MCF 10A (cell line): ENCODE measurements at places on chromosomes 3 and 15.
A peak's percentile ranks its signal among the peaks of the same experiment; 100 is the strongest.

GRCh38 chr3:49016414-49017228, 1.8 kb downstream of the DALRD3 start:
- H3K36me3 ChIP-seq, result peaks cover 64% of the 10 kb centered on the region
- no peak overlapping the region for H3K27ac ChIP-seq
- DNase-seq, result no peak
- H3K4me3 ChIP-seq, result peak overlapping the region; percentile 89

DNA sequence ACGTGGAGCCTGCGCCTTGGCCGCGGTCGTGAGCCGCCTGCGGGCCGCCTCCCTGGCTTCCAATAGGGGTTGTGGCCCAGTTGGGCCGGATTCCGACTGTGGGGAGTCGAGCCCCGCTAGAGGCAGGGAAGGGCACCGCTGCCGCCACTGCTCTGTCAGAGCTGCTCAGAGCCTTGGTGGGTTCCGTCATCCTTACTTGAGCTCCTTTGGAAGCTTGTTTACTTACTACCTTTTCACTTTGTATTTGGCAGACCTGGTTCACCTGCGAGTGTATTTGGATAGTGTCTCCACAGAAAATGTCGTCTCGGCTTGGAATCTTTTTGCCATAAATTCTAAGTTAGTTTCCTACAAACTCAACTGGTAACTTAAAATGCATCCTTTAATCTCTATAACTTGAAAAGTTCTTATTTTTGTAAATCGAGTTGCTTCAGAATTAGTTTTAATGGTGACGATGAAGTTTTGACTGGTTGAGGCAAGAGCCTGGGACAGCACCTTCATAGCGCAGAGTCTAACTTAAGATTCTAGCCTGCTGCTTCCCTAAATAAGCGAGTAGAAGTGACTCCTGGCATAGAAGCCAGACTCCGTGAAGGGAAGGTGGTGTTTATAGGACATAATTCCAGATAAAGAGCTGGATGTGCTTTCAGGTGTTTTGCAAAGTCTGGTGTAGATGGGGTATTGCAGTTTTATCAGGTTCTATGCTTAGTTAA, 800 bp downstream of the DAG1 start:
- no peaks in the 10 kb centered on the region for H3K27me3 ChIP-seq
- peaks cover 6% of the 10 kb centered on the region for H3K36me3 ChIP-seq
- peak overlapping the region; percentile 89 for H3K4me3 ChIP-seq
- no peak for DNase-seq

DNA sequence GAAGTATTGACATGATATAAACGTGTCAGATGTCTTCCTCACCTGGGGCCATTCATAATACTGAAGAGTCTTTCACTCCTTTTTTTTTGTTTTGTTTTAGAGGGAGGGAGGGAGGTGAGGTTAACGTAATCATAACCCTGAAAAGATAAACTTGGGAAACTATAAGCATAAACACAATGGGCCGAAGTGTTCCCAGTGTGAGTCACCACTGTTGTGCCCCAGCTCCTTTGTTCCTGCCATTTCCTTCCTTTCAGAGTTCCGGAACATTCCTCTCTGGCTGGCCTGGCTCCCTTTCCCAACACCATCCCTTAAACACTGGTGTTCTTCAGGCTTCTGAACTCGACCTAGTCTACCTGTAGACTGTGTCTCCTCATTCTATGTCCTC, 18.6 kb downstream of the PLD1 start:
- peak; percentile 92 for DNase-seq
- H3K27me3 ChIP-seq, result no peaks in the 10 kb centered on the region
- H3K27ac ChIP-seq, result peak overlapping the region; percentile 95
- H3K4me3 ChIP-seq, result no peak overlapping the region

- H3K4me1 ChIP-seq, result peaks cover 28% of the 10 kb centered on the region
- H3K27me3 ChIP-seq, result no peaks in the 10 kb centered on the region
- H3K36me3 ChIP-seq, result no peaks in the 10 kb centered on the region
- H3K27ac ChIP-seq, result peak overlapping the region; percentile 88
- H3K4me3 ChIP-seq, result no peak overlapping the region
These were observed 382.1 kb downstream of the GAP43 start for GRCh38 chr3:116005404-116005803.

GRCh38 chr3:188559856-188560255, 405.9 kb downstream of the LPP start:
- peaks cover 13% of the 10 kb centered on the region for H3K4me1 ChIP-seq
- DNase-seq, result no peak
- H3K27me3 ChIP-seq, result no peaks in the 10 kb centered on the region
- no peak overlapping the region for H3K4me3 ChIP-seq
- H3K27ac ChIP-seq, result no peak overlapping the region

DNA sequence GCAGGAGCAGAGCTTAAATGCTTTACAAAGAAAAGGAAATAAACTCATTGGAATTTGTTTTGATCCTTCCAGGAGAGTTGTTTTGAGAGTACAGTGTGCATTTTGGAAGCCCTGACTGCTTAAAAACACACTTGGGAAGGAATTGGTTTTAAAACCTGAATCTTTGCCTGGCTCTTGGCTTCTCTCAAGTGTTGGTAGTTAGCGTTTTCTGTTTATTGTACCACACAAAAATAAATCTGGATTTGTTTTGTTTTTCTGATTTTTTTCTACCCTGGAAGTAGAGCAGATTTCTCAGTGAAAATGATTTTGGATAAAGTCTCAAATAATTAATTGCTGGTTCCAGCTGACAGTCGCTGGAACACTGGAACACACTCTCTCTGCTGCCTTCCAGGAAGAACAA, 90.6 kb downstream of the CHST2 start:
- H3K27ac ChIP-seq, result no peak overlapping the region
- H3K36me3 ChIP-seq, result no peaks in the 10 kb centered on the region
- no peaks in the 10 kb centered on the region for H3K27me3 ChIP-seq
- no peak overlapping the region for H3K4me3 ChIP-seq

GRCh38 chr3:20546636-20547035, 360.6 kb upstream of the SGO1 start:
- DNase-seq, result no peak
- H3K27me3 ChIP-seq, result no peaks in the 10 kb centered on the region
- H3K27ac ChIP-seq, result no peak overlapping the region
- no peaks in the 10 kb centered on the region for H3K4me1 ChIP-seq

- DNase-seq, result no peak
- no peak overlapping the region for H3K27ac ChIP-seq
- no peaks in the 10 kb centered on the region for H3K27me3 ChIP-seq
- no peaks in the 10 kb centered on the region for H3K4me1 ChIP-seq
- peaks cover 6% of the 10 kb centered on the region for H3K36me3 ChIP-seq
These were observed 62.6 kb upstream of the ATP11B start for GRCh38 chr3:182730675-182731042.

DNA sequence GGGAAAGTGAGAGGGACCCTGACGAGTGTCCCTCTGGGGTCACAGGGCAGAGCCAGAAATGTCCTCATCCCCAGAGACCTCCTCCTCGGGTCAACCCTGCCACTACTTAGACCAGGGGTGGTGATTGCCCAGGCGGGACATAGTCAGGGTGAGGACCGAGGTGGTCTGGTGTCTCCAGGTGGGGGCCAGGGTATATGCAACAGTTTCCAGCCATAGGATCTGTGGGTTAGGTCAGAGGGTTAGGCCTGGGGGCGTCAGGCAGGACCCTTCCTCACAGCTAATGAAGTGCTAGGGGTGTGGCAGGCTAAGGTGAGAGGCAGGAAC, 22.3 kb upstream of the FBLN2 start:
- H3K27ac ChIP-seq, result peak overlapping the region; percentile 97
- no peak for DNase-seq
- peaks cover 30% of the 10 kb centered on the region for H3K4me1 ChIP-seq
- no peak overlapping the region for H3K4me3 ChIP-seq

DNA sequence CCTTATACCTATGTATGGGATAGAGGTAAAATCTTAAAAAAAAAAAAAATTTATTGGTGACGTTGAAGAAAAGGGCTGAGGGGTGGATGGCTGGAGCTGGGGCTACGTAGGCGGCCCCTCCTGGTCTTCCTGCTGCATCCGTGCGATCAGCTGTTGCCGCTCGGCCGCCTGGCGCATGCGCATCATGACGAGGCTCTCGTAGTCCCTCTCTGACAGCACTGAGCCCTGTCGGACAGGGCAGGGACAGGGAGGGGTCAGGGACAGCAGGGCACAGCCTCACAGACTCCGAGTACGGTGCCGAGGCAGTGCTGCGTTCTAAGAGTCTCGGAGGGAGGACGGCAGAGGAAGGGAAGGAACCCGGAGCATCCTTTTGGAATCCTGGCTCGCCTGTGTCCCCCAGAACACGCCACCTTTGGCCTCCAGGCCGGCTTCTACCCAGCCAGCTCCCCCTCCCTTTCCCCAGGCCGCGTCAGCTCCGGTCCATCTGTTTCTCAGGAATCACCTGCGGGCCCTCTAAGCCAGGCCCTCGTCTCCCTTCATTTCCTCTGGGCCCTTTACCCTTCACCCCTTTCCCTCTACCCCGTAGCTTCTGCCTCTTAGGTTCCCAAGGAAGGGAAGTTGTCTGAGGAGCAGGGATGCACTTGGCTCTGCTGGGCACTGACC, 1.8 kb upstream of the C15orf62 start:
- no peak for DNase-seq
- H3K4me3 ChIP-seq, result no peak overlapping the region
- H3K27me3 ChIP-seq, result no peaks in the 10 kb centered on the region
- peaks cover 58% of the 10 kb centered on the region for H3K36me3 ChIP-seq
- peaks cover 48% of the 10 kb centered on the region for H3K4me1 ChIP-seq
- H3K27ac ChIP-seq, result no peak overlapping the region

- H3K4me1 ChIP-seq, result no peaks in the 10 kb centered on the region
- no peak overlapping the region for H3K4me3 ChIP-seq
- no peak for DNase-seq
- H3K27me3 ChIP-seq, result no peaks in the 10 kb centered on the region
- no peaks in the 10 kb centered on the region for H3K36me3 ChIP-seq
These were observed 100.0 kb downstream of the MAGI1 start for GRCh38 chr3:65938676-65939075.

DNA sequence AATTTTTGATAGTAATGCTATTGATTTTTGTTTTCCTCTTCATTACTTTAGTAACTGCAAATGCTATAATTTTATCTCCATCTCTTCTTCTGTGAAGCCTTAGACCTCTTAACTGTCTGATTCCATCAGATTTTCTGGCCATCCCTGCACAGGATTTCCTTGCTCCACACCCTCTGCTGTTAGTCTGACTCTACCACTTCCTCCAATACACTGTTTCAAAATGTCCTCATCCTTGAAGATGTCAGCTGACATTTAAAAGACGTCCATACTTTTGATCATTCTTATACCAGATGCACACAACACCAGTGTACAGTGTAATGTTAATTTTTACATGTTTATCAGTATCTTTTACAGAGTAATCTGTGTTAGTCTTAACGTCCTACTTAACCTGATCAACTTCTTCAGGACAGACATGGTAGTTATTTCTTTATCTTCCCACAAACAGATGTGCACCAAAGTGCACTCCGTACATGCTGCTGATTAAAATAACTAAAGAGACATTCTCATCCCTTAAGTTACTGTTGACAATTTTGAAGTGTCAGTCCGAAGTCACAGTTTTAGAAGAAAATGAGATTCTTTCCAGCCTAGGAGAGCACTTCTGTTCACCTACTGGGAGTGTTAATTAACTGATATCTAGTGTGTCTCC, 102.4 kb upstream of the RASGRP1 start:
- no peak overlapping the region for H3K4me3 ChIP-seq
- peaks cover 40% of the 10 kb centered on the region for H3K27me3 ChIP-seq
- H3K27ac ChIP-seq, result no peak overlapping the region
- no peaks in the 10 kb centered on the region for H3K36me3 ChIP-seq
- no peak for DNase-seq

DNA sequence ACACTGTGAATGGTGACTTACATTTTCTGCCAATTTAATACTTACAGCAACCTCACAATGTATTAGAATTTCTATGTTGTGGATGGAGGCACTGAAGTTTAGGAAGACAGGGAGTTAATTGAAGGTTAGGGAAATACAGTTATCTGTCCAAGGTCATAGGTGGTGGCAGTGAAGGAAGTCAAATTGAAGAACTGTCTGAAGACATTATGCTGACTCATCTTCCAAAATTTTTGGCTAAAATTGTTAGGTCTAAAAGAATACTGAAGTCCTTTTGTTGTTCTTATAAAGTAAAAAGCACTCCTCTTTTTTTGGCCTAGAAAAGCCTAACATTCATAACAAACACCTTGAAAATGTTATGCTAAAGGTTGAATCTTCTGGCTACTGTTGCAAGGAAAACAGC, 27.7 kb downstream of the EMC4 start:
- H3K36me3 ChIP-seq, result peaks cover 53% of the 10 kb centered on the region
- H3K27me3 ChIP-seq, result no peaks in the 10 kb centered on the region
- no peak overlapping the region for H3K27ac ChIP-seq
- no peak for DNase-seq

- H3K36me3 ChIP-seq, result no peaks in the 10 kb centered on the region
- no peaks in the 10 kb centered on the region for H3K4me1 ChIP-seq
- H3K27ac ChIP-seq, result no peak overlapping the region
- H3K27me3 ChIP-seq, result no peaks in the 10 kb centered on the region
- DNase-seq, result no peak
These were observed 221.7 kb upstream of the TBC1D5 start for GRCh38 chr3:17964108-17964507.

GRCh38 chr3:5181469-5182141, 5.9 kb upstream of the EDEM1 start:
- no peaks in the 10 kb centered on the region for H3K27me3 ChIP-seq
- no peak for DNase-seq
- peaks cover 73% of the 10 kb centered on the region for H3K36me3 ChIP-seq
- H3K4me3 ChIP-seq, result no peak overlapping the region

DNA sequence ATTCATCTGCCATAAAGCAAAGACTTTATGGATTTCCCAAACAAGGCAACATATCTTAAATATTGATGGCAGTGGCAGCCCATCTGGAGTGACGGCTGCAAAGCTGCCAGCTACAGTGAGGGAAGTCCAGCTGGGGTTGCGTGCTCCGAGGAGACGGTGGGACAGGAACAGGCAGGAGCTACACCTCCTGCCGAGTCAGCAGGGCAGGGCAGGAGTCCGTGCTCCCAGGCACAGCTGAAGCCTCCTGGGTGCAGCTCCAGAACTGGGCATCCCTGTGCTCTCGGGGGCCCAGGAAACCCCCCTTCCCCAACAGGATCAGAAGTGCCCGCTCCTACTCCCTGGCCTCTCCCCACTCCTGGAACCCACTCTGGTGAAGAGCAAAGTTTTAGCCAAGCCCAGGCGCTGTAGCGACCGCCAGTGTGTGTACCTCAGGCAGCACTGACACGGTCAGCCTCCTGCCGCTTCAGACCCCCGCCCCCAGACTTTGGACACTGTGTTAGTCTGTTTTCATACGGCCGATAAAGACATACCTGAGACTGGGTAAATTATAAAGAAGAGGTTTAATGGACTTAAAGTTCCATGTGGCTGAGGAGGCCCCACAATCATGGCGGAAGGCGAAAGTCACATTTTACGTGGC, 556.4 kb upstream of the CCDC54 start:
- H3K4me1 ChIP-seq, result peaks cover 2% of the 10 kb centered on the region
- no peak overlapping the region for H3K27ac ChIP-seq
- no peaks in the 10 kb centered on the region for H3K27me3 ChIP-seq
- no peaks in the 10 kb centered on the region for H3K36me3 ChIP-seq
- no peak for DNase-seq
- H3K4me3 ChIP-seq, result no peak overlapping the region

DNA sequence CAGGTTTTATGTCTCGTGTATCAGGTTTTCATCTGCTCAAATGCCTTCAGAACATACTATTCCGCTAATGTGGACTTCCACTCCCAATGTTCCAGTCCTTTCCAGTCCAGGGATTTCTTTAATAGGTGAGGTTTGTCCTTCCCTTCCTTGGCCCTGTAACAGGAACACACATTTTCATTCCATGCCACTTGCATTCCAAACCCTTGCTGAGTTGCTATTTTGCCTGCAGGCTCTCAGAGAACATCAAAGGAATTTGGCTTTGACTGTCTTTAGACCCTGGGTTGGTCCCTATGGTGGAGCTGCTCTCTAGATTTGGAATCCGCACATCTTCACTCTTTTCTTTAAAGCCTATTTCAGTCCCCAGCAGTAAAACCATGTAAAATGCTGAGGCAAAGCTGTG, 12.3 kb upstream of the ALCAM start:
- H3K27ac ChIP-seq, result peak overlapping the region; percentile 21
- no peaks in the 10 kb centered on the region for H3K27me3 ChIP-seq
- no peak for DNase-seq
- no peak overlapping the region for H3K4me3 ChIP-seq
